ENCODE measurements at places on chromosomes 12 and 14. TPM values are rescaled to one million over a fixed set of nuclear protein-coding genes. Genes with fewer than 3 reads are reported as not detected.
A peak's percentile ranks its signal among the peaks of the same experiment; 100 is the strongest.

- no peaks in the 10 kb centered on the region for H3K4me1 ChIP-seq
- no peak for DNase-seq
- no peak overlapping the region for H3K4me3 ChIP-seq
- no peaks in the 10 kb centered on the region for H3K36me3 ChIP-seq
- no peak overlapping the region for H3K27ac ChIP-seq
Observed at GRCh38 chr14:97074856-97075255, 277.7 kb downstream of the VRK1 start.

Gene SMCO2
- total RNA-seq, result not detected

Gene SLC25A21
- total RNA-seq, result 0.77 TPM

Gene C12orf50
- total RNA-seq, result not detected

GRCh38 chr12:31035967-31036665, 37.5 kb upstream of the DDX11 start:
- no peak overlapping the region for H3K27ac ChIP-seq
- H3K4me1 ChIP-seq, result peaks cover 44% of the 10 kb centered on the region
- H3K36me3 ChIP-seq, result no peaks in the 10 kb centered on the region
- H3K4me3 ChIP-seq, result no peak overlapping the region
- DNase-seq, result no peak
- no peaks in the 10 kb centered on the region for H3K27me3 ChIP-seq

Gene SLCO1C1
- 1.1 TPM for total RNA-seq

DNA sequence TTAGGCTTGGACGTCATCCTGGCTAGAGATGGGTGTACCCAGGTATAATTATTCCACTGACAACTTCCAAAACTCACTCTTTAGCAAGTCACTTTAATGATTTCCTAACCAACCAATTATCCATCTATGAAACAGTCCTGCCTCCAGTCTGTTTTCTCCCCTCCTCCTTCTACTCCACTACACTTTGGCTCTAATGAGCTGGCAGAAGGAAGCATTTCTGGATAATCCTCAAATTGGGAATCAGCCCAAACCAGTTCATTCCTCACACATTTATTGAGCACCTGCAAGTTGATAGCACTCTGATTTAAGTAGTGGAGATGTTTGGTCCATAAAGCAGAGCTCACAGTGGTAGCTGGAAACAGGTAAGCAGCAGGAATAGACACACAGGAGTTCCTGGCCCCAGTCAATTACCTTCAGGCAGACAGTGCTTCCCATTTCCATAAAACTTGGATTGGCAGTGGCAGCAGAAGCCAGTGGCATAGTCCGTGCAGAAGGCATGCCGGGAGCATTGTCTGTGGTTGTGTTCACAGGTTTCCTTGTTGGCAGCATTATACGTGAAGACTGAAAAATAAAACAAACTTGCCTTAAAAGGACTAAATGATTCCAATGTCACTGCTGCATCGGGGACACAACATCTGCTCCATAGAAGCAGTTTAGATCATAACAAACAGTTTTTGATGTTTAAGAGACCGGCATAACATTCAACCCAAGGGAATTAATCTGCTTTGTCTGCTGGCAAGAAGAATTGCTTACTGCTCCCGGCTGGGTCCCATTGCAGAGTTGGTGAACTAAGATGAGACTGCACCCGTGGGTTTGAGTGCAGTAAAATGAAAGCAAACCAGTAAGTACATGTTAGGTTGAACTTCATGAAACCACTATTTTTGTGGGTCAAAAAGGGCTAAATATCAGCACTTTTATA, 26.2 kb downstream of the NID2 start:
- H3K4me3 ChIP-seq, result no peak overlapping the region
- H3K36me3 ChIP-seq, result peaks cover 49% of the 10 kb centered on the region
- no peak for DNase-seq

DNA sequence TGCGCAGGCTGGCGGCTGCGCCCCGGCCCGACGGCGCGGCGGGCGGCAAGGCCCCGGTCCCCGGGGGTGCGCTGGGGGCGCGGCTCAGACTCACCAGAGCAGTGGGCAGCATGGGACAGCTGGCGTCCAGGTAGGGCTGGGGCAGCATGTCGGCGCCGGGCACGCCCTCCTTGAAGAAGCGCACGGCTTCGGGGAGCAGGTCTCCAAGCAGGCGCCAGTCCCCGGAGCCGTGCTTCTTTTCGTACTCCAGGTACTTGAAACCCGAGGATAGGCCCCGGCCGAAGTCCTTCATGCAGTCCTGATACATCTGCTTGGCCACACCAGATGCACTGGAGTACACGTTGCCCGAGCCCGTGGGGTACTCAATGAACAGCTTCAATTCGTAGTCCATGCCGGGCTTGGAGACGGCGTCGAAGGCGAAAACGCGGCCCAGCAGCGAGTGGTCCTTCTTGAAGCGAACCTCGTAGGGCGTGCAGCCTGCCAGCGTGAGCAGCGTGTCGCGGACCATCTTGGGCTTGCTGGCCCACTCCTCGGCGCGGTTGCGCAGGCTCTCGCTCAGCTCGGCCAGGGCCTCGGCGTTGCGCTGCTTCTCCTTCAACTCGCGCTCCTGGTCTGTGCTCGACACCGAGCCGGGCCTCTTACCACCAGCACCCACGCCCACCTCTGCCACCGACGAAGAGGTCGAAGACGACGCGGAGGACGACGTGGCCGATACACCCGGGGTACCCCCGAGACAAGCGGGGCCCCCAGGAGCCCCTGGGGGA, 2.2 kb downstream of the IRF2BPL start:
- H3K36me3 ChIP-seq, result peaks cover 17% of the 10 kb centered on the region
- H3K27me3 ChIP-seq, result no peaks in the 10 kb centered on the region
- peaks cover 90% of the 10 kb centered on the region for H3K4me1 ChIP-seq
- DNase-seq, result peak; percentile 49

Gene ADAM20
- 0.27 TPM for total RNA-seq

DNA sequence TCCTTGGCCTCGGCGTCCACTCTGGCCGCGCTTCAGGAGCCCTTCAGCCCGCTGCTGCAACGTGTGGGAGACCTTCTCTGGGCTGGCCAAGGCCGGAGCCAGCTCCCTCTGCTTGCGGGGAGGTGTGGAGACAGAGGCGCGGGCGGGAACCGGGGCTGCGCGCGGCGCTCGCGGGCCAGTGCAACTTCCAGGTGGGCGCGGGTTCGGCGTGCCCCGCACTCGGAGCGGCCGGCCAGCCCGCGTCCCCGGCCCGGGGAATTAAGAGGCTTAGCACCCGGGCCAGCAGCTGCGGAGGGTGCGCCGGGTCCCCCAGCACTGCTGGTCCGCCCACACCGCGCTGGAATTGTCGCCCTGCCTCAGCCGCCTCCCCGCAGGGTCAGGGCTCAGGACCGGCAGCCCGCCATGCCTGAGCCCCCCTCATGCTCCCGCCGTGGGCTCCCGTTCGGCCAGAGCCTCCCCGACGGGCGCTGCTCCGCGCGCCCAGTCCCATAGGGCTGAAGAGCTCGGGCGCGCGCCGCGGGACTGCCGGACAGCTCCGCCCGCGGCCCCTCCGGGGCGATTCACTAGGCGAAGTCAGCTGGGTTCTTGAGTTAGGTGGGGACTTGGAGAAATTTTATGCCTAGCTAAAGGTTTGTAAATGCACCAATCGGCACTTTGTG, 673.9 kb downstream of the SLC16A7 start:
- H3K27me3 ChIP-seq, result no peaks in the 10 kb centered on the region
- H3K4me1 ChIP-seq, result no peaks in the 10 kb centered on the region
- H3K4me3 ChIP-seq, result no peak overlapping the region
- H3K27ac ChIP-seq, result no peak overlapping the region
- no peak for DNase-seq
- H3K36me3 ChIP-seq, result no peaks in the 10 kb centered on the region

Gene TAS2R19
- total RNA-seq, result 0.38 TPM

DNA sequence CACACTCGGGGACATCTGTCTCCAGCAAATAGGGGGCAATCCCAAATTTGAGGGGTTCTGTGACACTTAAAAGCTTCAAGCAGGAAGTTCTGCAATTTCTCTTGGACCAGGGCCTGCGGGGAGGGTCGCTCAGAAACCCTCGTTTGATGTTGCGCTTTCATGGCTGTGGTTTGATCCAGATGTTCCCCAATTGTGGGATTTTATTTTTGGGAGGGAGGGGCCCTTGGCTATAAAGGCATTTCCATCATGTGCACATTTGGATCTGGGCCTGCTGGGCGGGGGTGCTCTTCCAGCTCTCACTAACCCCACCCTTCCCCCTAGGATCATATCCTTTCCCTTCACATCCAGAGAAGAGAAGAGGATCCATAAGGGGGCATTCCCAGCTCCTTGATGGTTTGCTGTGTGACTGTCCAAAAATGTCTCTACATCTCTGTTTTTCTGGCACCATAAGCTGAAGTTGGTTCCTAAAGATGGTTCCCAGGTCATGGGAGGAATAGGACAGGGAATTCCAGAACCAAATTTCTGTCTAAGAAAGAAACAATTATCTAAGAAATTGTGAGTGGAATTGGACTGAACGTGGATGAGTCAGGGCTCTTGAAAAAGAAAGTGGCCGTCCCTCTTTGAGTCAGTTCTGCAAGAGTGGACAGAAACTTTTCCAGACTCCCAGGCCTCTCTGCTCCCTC, 47.2 kb downstream of the SMUG1 start:
- peaks cover 13% of the 10 kb centered on the region for H3K4me1 ChIP-seq
- H3K36me3 ChIP-seq, result no peaks in the 10 kb centered on the region
- peak overlapping the region; percentile 69 for H3K27ac ChIP-seq
- DNase-seq, result no peak
- H3K27me3 ChIP-seq, result peaks cover 88% of the 10 kb centered on the region

DNA sequence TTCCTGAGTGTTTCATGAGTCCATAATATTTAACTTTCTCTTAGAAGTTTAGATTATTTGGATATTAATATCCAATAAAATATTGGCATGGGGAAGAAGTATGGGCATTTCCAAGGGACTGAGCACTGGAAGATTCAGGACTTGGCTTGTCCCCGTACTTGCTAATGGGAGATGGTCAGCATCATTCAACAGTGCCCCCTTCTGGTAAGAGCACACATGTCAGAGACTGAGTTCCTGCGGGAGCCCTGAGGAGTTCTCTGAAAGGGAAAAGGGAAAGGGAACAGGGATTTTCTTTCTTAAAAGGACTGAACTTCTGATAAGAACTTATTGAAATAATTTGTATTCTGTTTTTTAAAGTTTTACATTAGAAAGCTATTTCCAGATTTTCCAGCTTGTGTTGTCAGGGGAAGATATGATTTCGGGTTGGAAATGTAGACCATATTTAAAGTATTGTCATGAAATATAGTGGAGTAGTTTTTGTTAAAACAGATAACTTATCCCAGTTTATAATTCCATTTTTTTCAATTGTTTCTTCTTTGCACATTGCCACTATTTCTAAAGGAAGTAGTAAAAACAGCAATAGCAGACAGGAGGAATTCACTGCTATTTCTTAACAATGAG, 59.8 kb upstream of the C12orf71 start:
- no peak overlapping the region for H3K27ac ChIP-seq
- H3K36me3 ChIP-seq, result no peaks in the 10 kb centered on the region
- DNase-seq, result no peak

DNA sequence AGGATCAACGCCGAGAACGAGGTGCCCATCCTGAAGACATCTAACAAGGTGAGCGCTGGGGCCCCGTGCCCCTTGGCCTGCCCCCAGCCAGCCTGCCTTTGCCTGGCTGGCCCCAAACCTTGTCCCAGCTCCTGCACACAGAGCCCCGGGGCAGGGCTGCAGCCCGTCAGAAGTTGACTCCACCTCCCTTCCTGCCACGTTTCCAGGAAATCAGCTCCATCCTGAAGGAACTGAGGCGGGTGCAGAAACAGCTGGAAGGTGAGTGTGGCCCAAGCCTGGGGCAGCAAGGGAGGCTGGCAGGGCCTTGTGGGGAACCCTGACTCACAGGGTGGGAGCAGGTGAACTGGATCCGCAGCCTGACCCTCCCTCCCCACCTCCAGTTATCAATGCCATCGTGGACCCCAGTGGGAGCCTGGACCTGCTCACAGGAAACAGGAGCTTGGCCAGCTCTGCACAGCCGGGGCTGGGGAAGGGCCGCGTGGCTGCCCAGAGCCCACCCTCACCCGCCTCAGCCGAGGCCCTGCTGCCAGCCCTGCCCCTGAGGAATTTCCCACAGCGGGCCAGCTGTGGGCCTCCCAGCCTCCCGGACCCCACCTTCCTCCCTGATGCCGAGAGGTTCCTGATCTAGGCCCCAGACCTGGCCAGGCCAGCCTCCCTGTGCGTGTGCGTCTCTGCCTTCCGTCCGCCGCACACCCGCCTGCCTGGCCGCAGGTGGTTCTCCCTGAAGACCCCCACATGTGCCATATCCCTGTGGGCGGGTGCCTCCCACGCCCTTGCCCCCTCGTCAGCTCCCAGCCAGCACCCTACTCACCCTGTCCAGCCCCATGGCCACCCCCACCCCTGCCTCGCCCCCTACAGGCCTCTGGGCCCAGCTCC, 29.5 kb downstream of the CEP170B start:
- no peaks in the 10 kb centered on the region for H3K27me3 ChIP-seq
- peak; percentile 14 for DNase-seq
- no peaks in the 10 kb centered on the region for H3K36me3 ChIP-seq
- H3K4me3 ChIP-seq, result peak overlapping the region; percentile 33
- H3K27ac ChIP-seq, result no peak overlapping the region

Gene TM9SF1
- 22.2 TPM for total RNA-seq

- H3K4me3 ChIP-seq, result peak overlapping the region; percentile 81
- no peaks in the 10 kb centered on the region for H3K27me3 ChIP-seq
- peaks cover 61% of the 10 kb centered on the region for H3K4me1 ChIP-seq
- H3K36me3 ChIP-seq, result peaks cover 18% of the 10 kb centered on the region
Observed at GRCh38 chr12:121804417-121805111, 755 bp downstream of the SETD1B start.

DNA sequence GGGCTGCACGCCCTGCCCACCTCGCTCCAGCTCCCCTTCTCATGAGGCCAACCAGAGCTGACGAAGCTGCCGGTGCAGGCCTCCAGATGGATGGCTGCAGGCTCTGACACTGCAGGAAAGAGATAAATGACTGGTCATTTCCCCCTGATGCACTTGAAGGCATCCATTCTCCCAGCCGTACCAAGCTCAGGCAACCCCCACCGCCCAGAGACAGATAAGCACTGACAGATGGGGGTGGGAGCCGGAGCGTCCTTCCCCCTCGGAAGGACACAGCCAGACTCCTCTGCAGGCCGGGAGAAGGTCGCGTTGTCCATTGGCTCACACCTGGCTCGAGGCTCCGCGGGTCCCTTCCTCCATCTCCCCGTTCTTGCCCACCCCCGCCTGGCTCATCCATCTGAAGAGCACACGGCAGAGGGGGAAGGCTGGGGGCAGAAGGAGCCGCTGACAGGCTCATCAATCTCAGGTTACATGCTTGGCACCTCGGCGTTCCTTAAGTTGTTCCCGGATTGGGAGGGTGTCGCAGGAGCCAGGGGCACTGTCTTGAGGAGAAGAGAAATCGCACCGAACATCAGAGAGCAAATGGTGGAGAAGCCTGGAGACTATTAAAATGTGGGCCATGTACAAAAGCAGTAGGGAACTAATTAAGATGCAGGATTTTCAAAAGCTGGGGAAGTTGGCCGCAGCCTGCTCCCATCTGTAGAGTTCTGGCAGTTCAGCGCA, 151.6 kb downstream of the DPF3 start:
- H3K36me3 ChIP-seq, result no peaks in the 10 kb centered on the region
- no peak overlapping the region for H3K4me3 ChIP-seq
- H3K27ac ChIP-seq, result no peak overlapping the region
- peaks cover 70% of the 10 kb centered on the region for H3K4me1 ChIP-seq
- no peak for DNase-seq

Gene ACOT4
- total RNA-seq, result 0.77 TPM
